ENCODE measurements at places on chromosomes 4 and X.
A peak's percentile ranks its signal among the peaks of the same experiment; 100 is the strongest.

- no peak for DNase-seq
Observed at GRCh38 chr4:86921608-86922252, 13.1 kb upstream of the AFF1 start.

DNA sequence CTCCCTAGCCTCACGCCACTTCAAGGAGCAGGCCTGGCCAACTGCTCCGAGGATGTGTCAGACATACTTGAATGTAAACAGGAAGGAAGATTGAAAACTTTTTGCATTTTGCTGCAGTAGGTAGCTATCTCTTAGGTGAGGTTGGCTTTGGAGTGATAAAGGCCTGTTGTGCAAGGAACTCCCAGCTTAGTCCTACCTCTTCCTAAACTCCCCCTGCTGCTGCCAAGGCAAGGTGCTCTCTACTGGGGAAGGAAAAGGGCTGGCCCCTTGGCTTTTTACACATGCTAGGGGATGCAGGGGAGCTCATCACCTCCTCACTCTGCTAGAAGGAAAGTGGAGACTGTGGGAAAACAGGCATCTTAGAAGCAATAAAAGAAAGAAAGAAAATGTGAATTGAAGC is 10.7 kb upstream of the BRS3 start:
- no peak for DNase-seq

GRCh38 chrX:55524487-55524886 is 34.8 kb upstream of the USP51 start:
- DNase-seq, result no peak

- DNase-seq, result no peak
Observed at GRCh38 chr4:26144526-26145155, 176.2 kb upstream of the RBPJ start.

DNA sequence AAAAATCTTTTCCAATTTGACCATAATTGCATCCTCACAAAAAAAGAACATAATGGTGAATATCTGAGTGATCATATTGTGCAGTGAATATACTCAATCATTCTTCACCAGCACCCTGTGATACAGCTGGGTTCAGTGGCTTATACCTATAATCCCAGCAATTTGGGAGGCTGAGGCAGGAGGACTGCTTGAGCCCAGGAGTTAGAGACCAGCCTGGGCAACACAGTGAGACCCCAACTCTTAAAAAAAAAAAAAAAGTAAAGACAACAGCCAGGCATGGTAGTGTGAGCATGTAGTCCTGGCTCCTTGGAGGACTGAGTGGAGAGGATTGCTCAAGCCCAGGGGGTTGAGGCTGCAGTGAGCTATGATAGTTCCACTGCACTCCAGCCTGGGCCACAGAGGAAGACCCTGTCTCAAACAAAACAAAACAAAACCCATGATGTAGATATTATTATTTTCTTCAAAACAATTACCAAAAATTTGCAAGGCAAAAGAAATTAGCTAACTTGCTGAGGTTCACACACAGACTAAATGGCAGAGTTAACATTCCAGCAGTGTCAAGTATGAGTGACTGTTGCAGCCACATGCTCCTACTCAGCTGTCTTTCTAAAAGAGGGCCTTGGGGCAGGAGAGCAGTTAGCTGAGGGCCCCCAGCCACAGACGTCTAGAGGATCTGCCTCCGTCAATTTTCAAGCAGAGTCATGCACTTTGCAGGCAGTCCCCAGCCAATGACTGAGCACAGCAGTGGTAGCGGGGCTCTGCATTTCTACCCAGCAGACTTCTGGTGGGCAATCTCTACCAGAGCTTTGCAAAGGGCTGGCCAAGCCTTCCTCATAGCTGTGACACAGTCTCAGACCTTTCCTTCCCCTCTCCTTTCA is 33.4 kb downstream of the ADGRA3 start:
- no peak for DNase-seq

DNA sequence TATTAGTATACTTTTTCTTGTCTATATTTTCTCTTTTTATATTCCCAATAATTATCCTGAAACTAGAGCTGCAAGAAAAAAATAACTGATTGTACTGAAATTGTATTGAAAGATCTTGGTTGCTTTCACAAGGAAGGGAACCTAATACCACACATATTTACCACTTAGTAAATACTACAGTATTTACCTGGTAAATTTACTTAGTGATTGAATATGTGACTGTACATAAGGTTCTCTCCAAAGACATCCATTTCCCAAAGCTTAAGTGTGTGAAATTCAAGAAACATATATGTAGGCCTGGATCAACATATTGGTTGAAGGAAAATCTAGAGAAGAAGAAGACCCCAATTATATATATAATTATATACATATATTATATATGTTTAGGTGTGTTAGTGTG is 1272.7 kb downstream of the C4orf33 start:
- DNase-seq, result no peak

- DNase-seq, result no peak
Observed at GRCh38 chr4:166594326-166594946, 639.9 kb downstream of the SPOCK3 start.

DNA sequence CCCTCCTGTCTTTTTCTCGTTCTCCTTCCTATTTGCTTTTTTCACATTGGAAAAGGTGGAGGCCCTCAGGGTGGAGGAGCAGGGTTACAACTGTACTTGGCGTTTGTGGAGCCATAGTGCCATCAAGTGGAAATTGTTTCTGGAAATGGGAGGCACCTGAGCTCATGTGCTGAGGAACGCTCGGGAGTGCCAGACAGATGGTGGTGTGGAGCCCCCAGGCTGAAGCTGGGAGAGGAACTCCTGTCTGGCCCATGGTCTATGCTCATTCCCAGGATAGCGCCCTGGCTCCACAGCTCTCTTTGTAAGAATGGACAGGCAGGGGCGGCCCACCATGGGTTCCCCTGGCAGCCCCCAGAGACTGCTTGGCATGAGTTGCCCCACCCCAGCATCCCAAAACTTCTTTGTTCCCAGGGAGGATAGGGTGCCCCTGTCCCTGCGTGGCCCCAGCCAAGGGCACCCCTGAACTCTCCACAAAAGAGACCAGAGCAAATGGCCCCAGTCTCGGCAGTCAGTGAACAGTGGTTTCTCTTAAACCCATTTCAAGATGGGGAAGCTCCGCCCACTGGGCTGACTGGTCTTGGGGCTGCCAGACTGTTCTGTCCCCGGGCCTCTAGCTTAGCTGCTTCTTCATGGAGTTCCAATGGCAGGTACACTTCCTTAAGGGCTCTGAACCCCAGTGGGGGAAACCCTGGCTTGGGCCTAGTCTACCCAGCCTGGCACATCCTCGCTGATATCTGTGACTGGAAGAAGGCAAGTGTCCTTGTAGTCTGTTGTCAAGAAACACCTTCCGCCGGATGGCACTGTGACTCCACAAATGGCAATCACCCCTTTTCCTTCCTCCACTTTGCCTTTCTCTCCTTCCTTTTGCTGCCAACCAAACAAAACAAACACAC is 70.1 kb downstream of the NBDY start:
- no peak for DNase-seq

DNA sequence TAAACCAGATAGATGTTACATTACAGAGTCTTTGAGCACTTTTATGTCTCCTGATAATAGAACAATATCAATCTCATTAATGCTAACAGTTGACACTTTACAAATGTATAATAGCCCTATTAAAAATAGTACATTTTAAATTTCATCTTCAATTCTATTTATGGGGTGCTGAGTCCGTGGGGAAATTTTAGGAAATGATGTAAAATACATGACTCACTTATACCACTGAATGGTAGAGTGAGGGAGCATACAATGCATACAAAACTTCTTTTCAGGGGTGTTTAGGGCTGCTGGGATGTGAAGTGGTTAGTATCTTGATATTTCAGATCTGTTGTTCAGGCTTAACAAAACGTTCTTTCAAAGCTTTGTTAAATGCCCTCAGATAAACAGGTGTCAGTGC is 696.2 kb downstream of the TRAM1L1 start:
- DNase-seq, result no peak

- DNase-seq, result no peak
Observed at GRCh38 chrX:67545036-67545821, 1.4 kb downstream of the AR start.

GRCh38 chrX:153662266-153662665 is 11.3 kb downstream of the PNCK start:
- DNase-seq, result peak; percentile 53

DNA sequence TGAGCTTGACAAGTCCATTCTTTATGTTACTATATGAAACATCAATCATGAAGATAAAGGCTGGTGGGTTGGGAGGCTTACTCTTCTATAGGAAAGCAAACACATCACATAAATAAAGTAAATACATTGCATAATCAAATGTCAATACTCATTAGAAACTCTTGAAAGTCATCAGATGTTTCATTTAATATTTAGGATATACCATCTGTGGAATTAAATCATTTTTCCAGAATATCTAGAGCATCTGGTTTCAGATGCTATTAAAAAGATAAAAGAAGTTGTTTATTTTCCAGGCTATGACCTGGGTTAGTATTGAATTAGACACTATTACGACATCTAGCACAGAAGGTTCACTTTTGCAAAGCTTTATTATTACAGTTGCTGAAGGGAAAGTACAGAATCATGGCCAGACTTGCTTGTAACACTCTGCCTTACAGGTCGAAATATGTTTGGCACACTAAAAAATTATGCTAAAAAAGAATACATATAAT is 72.6 kb downstream of the METTL14 start:
- DNase-seq, result no peak

- no peak for DNase-seq
Observed at GRCh38 chr4:157265281-157265680, 44.8 kb downstream of the GRIA2 start.

GRCh38 chr4:120838784-120839183 is 83.7 kb downstream of the PRDM5 start:
- no peak for DNase-seq

Data from T-helper 9 cell (primary cell).